Mesothelial cell of epicardium (in vitro differentiated cells): ENCODE measurements at places on chromosomes 12 and 14. TPM values are rescaled to one million over a fixed set of nuclear protein-coding genes. Genes with fewer than 3 reads are reported as not detected.

Gene DHRS2
- 1.2 to 1.6 TPM (median 1.5 TPM) in 3 replicates for total RNA-seq

Gene PRB2
- total RNA-seq = not detected in 3 replicates

Gene CABP1
- total RNA-seq = 0.43 to 1.1 TPM (median 0.55 TPM) in 3 replicates

Gene FSCB
- not detected in 3 replicates for total RNA-seq

Gene SYNDIG1L
- total RNA-seq = 0.38 to 0.58 TPM (median 0.38 TPM) in 3 replicates

Gene PLA2G1B
- not detected in 3 replicates for total RNA-seq
